ENCODE measurements at places on chromosomes 16 and 17. TPM values are rescaled to one million over a fixed set of nuclear protein-coding genes. Genes with fewer than 3 reads are reported as not detected.

Gene GPR179
- 0.07 TPM for total RNA-seq

Gene TBX6
- total RNA-seq: 0.42 TPM

Gene HP
- not detected for total RNA-seq

Gene SLC47A2
- total RNA-seq: not detected

Gene TMC7
- not detected for total RNA-seq

Gene KRTAP4-7
- total RNA-seq: not detected

Gene TELO2
- 27.4 TPM for total RNA-seq

Gene NOD2
- 11.7 TPM for total RNA-seq

Gene IKZF3
- 146 TPM for total RNA-seq

Gene GJD3
- total RNA-seq: not detected

Gene TTLL6
- not detected for total RNA-seq

Gene UBTF
- 104 TPM for total RNA-seq

Gene CYBA
- 351 TPM for total RNA-seq

Gene KRT24
- not detected for total RNA-seq

DNA sequence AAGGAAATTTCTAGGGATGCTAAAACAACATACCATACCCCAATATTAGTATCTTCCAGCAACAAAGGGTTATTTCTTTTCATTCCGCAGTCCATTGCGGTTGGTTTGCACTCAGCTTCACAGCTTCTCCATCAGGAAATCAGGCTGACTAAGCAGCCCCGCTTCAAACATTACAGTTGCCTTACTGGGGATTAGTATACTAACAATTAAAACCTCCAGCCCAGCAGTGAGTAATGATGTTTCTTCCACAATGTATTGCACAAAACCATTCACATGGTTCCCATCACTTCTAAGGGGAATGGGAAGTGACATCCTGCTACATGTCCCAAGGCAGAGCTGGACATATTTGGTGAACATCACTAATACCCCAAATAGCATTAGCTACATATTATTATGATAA lies 1384.9 kb downstream of the CDH8 start:
- DNase-seq: no peak

DNA sequence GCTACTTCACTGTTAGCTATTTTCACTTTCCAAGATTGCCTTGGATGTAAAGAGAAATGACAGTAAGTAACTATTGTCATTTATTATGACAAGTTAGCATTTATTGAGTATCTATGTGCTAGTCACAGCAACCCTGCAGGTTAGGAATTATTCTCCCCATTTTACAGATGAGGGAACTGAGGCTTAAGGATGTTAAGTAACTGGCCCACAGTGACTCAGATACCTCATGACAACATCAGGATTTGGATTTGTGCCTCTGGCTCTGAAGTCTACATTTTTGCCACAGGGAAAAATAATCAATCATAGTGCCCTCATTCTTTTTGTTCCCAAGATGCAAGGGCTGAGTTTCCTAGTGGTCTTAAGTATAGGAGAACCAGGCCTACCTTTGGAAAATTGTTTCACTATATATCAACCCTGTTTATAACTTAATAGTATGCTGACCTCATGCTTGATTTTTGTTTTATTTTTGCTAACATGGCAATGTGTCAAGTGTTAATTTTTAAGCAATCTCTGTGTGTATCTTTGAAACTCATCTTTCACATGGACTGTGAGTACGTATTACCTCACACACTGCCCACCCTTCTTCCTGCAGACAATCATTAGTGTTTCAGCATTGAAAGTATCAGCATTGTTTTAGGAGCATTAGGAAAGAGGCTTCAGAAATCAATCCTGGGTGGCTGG lies 105.0 kb downstream of the TANGO6 start:
- no peak for DNase-seq

DNA sequence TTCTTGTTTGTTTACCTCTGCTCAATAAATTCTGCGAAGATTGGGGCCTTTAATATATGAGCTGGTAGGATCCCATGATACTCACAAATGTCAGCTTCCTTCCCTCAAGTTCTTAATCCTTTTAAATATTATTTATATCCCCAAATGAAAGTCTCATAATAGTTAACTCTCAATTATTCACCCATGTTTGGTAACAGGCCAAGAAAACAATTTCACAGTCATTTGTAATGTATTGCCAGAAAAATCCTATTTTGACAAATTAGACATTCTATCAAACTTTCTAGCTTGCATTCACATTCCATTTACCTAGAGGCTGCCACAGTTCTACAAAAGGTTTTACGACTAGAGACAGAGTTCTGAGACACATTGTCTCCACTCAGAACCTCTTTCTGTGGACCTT lies 441.2 kb downstream of the UTP18 start:
- no peak for DNase-seq

- no peak for DNase-seq
These were observed 23.5 kb downstream of the NUP93 start for GRCh38 chr16:56753410-56753809.

- no peak for DNase-seq
These were observed 114.0 kb upstream of the SDK2 start for GRCh38 chr17:73758245-73758644.

- peak; percentile 64 for DNase-seq
These were observed 1.9 kb downstream of the CCR10 start for GRCh38 chr17:42679492-42680330.

- DNase-seq: peak; percentile 40
These were observed 49.9 kb downstream of the NLRC5 start for GRCh38 chr16:57039148-57039812.

DNA sequence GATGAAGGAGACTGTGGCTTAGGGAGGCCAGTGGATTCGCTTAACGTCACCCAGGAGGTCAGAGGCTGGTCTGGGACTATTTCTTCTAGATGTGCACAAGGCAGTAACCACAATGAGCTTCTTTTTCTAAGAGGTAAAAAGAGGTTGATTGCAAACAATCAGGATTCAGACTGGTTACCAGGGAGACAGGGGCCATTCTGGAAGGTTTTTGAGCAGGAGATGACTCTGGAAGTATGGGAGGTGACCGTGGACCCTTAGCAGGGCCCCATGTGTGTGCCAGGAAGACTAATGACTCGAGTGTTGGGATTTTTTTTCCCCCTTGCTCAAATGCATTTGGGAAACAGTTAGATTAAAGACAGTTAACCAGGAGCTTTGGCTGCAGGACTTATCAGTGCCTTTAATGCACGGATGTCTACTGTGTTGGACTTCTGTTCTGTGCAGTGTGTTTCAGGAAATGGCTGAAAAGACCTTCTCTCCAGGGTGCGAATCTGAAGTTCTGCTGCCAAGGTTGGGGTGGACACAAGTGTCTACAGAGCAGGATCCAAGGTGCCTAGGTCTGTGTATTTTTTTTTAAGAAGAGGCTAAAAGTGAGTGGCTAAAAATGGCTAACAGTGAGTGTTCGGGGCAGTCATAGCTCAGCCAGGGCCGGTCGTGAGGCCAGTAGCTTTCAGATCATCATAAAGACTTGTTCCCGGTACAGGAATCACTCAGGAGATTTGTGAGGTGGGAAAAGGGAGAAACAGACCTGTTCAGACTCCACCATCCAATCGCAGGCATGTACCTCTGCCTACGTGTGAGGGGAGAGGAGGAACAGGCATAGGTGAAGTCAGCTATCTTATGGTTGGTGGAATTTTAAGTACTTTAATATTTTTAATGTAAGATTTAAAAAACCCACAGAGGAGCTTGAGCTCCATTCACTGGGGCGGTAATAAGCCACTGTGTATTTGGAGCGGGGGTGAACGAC lies 82.3 kb upstream of the CIBAR2 start:
- no peak for DNase-seq

GRCh38 chr16:20175358-20175757 lies 101.7 kb upstream of the GPR139 start:
- DNase-seq: no peak

GRCh38 chr16:29663016-29663806 lies at the start of gene SPN:
Gene SPN (plus strand): TSS chr16:29663247. CDS start chr16:29663729, 482 bp downstream.
- DNase-seq: peak; percentile 72

DNA sequence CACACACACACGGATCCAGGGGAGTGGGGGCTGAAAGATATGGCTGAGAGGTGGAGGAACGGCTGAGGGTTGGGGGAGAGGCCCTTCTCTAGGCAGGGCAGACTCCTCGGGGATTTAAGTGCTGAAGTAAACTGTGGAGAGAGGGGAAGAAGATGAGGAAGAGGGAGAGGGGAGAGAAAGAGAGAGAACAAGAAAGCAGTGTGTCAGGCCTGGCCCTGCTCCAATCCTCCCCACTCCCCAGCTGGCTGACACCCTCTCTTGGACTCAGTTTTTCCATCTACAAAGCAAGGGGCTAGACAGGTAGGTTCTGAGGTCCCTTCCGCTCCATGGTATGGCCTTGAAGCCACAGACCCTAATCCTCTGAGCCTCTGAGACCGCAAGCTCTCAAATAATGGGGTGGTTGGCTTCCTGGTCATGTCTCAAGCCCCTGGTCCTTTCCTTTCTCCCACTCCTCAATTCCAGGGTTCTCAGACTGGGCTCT lies 2.0 kb downstream of the VAMP2 start:
- no peak for DNase-seq

DNA sequence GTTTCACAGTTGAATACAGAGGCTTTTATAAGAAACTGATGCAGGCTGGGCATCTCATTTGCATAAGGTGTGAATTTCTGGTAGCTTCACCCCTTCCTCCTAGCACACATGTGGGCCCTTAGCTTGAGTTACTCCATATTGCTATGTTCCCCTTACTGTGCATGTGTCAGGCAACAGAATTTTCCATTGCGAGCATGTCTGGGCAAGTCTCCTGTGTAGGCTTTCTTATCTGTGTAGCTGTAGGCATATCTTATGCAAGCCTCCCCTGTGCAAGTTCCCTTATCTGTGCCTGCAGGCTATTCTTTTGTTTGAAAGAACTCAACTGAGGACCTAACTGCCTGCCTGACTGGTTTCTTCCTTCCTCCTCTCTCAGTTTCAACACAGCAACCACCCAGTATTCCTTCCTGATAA lies 597.4 kb upstream of the CDH5 start:
- DNase-seq: no peak

DNA sequence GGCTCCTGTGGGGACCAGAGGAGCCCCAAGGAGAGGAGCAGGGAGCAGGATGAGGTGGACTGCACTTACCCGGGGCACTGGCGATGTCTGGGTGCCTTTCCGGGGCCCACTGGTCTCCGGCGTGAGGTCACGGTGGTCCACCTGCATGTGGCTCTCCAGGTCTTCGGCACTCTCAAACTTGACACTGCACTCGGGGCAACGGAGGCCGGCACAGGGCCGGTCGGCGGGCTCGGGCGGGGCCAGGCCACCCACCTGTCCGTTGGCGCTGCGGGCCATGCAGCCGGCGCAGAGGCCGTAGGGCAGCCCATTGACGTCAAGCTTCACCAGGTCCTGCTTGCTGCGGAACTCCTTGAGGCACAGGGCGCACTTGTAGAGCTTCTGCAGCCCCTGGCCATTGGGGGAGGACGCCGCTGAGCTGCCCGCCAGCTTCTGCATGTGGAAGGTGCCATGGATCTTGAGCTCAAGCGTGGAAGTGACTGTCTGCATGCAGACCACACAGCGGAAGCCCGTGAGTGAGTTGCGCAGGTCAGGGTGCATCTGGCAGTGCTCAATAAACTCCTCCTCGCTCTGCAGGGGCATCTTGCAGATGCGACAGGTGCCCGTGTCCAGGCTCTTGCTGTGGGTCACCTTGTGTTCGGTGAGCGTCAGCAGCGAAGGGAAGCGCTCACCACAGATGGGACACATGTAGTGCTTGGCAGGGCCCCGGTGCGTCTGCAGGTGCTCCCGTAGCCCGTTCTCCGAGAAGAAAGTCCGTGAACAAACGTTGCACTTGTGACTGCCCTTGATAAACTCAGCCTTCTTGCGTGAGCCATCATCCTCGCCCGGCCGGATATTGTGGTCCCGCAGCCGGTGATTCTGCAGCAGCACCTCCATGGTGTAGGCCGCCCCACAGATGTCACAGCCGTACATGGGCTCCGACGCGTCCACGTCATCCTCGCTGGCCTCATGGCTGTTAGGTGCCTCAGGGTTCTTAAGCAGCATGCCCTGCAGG lies 220.0 kb downstream of the ZNF423 start:
- no peak for DNase-seq

DNA sequence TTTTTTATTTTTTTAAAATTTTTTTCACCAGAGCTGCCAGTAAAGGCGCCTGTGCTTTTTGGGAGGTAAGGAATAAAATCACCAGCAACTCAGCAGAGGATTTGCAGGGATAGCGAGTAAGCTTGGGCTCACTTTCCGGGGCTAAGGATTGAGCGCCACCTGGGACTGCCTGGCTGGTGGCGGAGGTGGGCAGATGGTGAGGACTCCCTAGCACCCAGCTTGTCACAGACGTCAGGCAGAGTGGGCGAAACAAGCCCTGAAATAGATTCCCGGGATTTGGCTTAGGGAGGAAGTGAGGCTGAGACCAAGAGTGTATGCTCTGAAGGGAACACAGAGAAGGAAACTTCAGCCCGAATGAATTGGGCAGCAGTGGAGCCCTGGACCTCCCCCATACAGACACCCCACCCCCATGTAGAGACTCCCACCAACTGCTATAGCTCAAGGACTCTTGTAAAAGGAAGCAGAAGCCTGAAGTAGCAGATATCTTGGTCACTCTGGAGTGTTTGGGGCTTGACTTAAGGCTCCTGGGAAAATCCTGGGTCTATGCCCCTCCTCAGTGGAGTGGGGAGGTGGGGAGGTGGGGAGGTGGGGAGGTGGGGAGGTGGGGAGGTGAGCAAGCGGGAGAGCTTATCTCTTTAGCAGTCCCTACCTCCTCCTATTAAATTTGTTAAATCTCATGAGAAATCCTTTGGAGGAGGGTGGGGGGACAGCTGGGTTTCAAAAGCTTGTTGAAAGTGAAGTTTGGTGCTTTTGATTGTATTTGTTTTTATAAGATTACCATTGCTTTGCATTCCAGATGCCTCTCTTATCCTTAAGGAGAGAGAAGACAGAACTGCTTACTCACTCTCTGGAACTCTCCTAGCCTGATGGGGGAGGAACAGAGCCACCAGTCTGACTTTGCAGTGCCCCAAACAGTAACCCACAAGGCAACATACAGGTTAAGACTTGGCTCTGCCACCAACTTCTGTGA lies 8.2 kb downstream of the ARL4D start:
- no peak for DNase-seq

DNA sequence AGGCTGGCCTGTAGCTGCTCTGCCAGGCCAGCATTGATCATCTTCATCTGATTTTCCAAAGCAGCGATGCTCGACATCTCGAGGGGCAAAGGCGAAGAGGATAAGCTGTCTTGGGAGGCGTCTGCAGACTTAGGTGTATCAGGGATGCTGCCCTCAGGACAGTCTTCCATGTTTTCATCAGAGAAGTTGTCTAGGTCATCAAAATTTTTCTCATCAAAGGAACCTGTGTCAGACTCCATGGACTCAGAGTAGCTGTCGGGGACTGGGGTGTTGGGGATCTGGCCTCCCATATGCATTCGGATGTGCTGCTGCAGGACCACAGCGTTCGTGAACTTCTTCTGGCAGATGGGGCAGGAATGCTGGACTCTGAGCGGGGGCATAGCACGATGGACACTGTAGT lies 11.5 kb downstream of the SALL1 start:
- no peak for DNase-seq

GRCh38 chr17:78829477-78829876 lies 11.1 kb downstream of the USP36 start:
- no peak for DNase-seq
